ENCODE measurements at places on chromosomes 5 and 9.

- DNase-seq: no peak
Observed at GRCh38 chr5:60350794-60351193, 349.2 kb downstream of the DEPDC1B start.

GRCh38 chr5:180590543-180591310 is 572 bp downstream of the SCGB3A1 start:
- DNase-seq: no peak

GRCh38 chr5:62473209-62473608 is 60.6 kb downstream of the IPO11 start:
- no peak for DNase-seq

GRCh38 chr5:116650964-116651363 is 76.3 kb upstream of the SEMA6A start:
- DNase-seq: no peak

DNA sequence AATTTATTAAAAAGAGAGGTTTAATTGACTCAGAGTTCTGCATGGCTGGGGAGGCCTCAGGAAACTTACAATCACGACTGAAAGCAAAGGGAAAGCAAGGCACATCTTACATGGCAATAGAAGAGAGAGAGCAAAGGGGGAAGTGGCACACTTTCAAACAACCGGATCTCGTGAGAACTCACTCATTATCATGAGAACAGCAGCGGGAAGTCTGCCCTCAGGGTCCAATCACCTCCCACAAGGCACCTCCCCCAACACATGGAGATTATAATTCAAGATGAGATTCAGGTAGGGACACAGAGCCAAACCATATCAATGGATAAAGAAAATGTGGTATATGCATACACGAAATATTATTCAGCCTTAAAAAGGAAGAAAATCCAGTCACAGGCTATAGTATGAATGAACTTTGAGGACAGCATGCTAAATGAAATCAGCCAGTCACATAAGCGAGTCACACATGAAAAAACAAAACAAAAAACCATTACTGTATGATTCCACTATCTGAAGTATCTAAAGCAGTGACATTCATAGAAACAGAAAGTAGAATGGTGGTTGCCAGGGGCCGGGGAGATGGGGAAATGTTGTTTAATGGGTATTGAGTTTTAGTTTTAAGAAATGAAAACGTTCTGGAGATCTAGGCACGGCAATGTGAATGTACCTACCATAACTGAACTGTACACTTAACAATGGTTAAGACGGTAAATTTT is 83.4 kb upstream of the PCA3 start:
- DNase-seq: peak; percentile 22

GRCh38 chr9:20111173-20111843 is 322.5 kb upstream of the SLC24A2 start:
- no peak for DNase-seq

- DNase-seq: no peak
Observed at GRCh38 chr9:4420351-4420750, 69.9 kb upstream of the SLC1A1 start.

- DNase-seq: no peak
Observed at GRCh38 chr5:139243425-139243970, 45.3 kb upstream of the SIL1 start.

DNA sequence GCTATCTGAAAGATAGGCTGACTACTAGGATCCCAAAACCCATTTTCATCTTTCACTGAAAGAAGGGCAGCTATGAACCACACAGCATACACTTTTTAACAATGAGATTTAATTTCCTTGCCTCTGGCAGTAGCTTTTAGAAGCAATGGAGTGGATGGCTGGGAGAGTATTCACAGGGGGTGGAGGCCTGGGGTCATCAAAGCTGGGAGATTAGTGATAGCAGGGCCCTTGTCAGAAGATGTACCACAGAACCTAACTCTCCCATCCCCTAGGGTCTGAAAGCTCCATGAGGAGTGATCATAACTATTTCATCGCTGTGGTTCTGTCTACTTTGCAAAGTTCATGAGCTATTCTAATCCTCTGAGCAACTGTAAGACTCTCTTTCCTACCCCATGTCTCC is 332.2 kb downstream of the PRELID2 start:
- no peak for DNase-seq

DNA sequence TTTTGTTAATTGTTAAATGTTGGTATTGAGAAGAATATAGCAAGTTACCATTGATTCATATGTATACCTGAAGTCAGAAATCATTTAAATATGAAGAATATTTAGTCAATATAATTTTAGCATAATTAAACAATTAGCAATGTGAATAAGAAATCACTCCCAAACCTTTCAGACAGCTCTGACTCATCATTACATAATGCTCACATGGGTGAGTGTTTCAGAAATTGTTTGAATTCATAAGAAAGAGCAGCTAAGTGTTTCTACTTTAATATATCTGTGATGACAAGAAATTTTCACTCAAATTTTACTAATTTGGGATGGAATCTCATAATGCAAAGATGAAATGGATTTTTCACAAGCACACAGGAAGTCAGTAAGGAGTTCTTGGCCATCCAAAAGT is 42.0 kb upstream of the CDC42SE2 start:
- DNase-seq: no peak

GRCh38 chr5:61409568-61409967 is 77.5 kb downstream of the ZSWIM6 start:
- DNase-seq: no peak

GRCh38 chr9:89051421-89052025 is 60.3 kb downstream of the S1PR3 start:
- no peak for DNase-seq

DNA sequence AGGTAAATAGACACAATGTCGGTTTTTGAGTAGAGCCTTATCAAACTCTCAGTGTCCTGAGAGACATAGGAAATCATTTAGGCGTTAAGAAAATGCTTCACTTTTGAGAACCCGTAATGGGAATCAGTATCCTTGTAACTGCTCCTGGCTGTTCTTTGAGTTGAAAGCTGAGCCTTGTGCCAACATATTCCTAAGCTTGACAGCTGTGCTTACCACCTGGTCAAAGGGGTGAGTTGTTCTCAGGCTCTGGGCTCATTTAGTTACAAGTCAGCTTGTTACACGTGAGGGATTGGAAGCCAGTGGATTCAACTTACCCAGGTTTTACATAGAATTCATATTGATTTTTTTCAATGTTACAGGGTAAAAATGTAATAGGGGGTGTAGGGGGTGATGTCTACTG is 145.9 kb downstream of the GABRB2 start:
- DNase-seq: no peak

- no peak for DNase-seq
Observed at GRCh38 chr5:90987726-90988125, 395.4 kb downstream of the ARRDC3 start.

DNA sequence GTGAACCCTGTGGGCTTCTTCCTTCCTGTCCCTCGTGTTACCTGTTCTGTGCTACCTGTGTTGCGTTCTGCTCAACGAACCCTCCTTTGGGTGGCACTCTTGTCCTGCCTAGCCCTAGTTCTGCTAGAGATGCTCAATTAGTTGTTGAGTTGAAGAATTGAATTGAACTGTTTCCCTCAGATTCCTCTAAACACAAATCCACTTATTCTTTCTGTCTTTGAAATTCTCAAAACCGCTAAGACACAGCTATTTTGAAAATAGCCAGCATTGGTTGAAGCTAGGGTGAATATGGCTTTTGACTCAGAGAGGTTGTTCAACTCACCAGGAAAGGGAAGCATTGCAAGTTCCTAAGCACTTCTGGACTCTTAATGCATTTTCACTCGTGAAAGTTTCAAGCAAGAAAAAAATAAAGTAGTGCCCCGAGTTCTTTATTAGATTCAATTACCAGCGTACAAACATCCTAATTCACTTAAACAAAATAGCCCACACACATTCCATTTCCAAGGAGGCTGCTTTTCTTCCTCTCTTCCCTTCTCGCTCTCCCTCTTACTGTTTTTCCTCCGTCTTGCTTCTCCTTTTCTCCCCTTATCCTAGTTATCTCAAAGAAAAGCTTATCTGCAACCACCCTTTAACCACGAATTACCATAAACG is 642 bp upstream of the ITGA1 start:
- peak; percentile 32 for DNase-seq

GRCh38 chr9:78599926-78600325 is 303.0 kb downstream of the PSAT1 start:
- DNase-seq: no peak

DNA sequence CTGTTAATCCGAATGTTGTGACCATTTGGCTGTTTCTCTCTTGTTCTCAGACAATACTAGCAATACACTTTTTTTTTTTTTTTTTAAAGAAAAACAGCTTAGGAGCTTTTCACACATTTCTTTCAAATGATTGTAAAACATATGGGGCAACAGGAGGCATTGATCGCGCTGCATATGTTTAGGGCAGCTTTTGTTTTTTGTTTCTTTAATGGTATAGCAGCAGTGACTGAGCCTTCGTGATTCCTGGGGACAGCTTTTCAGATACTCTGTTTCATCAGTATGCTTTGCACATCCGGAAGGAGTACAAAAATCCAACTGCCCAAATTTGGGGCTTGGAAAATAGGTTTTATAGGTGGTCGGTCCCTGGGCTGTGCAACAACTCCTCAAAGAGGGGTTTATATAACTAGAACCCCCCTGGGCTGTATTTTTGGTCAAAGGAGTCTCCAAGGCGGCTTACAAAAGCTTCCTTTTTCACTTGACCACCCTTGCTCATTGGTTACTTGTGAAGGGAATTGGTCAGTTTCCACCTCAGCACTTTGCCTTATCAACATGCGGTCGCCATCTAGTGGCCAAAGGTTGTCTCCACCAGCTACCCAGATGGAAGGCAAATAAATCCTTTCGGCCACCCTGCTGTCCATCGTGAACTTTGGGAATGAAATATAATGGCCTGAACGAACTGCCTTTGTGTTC is 91.8 kb downstream of the PDE6A start:
- DNase-seq: peak; percentile 39

DNA sequence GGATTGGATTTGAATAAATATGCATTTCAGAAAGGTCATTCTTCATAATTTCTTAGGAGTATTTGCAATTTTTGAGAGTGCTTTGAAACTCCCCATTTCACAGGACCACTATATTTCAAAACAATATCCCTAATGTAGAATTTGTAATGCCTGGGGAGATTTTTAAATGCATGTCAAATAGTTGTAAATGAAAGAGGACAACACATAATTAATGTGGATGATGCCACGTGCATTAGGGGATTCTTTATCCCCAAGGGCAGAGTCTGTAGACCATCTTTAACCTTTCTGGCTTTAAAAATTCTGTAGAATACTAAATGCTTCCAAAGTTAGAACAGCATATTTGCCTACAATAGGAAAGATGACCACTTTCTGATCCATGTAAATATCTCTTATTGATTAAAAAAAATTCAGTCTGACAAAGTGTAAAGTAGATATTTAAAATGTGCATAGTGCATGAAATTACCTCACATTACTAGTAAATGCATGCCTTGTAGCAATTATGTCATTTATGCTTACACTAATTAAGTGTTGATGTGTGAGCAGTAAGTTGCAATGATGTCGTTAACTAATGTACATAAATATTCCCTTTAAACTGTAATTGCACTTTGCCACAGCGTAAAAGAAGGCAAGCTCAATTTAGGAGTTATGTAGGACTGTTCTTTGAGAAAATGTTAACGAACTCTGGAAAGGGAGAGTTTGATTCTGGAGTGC is 416.1 kb downstream of the PSAT1 start:
- DNase-seq: no peak

DNA sequence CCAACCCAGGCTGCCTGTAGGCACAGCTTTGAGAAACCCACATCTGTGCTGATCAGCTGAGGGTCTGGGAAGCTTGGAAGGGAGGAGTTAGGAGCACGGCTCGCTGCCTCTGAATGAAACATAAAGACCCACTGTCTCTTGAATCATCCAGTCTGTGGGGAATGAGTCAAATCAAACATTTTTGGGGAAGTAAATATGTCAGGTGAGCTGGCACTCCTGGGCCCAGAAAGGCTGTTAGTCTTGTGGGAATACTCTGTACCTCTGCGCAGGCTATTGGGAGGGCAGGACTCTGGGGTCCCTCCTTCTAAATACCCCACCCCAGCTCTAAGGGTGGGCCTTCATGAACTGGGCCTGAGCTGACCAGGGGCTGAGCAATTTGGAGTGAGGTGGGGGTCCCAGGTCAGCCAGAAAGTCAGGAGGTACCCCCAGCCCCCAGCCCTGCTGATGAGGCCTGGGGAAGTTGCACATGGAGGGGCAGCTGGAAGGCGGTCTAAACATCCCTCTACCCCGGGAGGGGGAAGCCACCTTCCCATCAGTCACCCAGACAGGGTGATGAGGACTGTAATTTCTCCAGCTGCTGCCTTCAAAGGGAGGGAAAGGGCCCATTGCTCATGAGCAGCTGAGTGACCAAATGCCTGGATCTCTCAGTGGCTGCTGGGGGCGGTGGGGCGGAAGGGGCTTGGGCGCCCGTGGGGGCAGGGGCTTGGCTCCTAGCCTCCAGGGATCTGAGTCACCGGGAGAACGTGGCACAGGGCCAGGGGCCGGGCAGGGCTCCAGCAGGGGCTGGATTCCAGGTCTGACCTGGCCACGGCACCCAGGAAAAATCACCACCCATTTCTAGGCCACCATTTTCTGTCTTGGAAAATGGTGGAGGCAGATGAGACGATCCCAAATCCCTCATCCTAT is 10.8 kb downstream of the FIBCD1 start:
- no peak for DNase-seq

GRCh38 chr9:127035948-127036347 is 86.5 kb downstream of the ANGPTL2 start:
- no peak for DNase-seq

GRCh38 chr5:92309336-92309991 is 926.3 kb upstream of the ARRDC3 start:
- DNase-seq: no peak

DNA sequence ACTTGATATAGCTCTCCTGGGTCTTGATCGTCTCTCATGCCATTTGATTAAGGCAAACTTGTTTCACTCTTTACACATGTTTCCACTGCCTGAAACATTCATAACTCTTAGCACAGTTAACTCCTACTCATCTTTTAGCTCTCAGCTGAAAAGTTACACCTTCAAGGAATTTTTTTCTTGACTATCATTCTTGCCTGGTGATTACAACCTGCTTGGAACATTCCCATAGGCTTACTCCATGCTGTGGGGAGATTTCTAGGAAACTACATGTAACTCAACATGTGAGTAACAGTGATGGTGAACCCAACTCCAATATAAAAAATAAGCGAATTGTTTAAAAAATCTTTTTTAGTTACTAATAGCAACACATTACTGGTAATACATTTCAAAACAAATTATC is 224.1 kb upstream of the MPDZ start:
- no peak for DNase-seq

- DNase-seq: no peak
Observed at GRCh38 chr5:140827704-140828361, at the start of gene PCDHA6. Gene PCDHA6 (plus strand): TSS chr5:140827960. CDS start chr5:140828092, 132 bp downstream.

DNA sequence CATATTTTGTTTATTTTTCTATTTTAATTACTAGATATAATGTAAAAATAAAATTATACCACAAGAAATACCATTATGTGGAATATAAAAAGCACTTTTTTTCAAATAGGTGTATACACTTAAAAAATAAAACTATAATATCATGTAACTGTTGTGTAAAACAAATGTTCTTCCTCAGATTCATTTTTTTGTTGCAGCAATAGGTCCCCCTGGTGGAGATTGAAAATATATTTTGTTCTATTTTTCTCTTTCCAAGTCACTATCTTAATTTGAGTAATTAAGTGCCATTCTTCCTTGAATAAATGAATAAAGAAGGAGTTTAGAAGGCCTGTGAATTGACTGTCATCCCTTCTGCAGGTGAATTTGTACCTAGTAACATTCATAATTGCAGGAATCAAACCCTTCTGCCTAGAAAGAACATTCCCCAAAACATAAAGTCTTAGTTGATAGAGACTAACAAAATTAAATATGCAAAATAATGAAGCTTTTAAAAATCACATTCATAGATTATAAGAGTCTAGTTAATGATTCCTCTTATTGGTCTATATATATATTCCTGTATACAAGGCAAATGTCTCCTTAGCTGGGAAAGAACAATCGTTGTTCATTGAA is 23.4 kb downstream of the CETN3 start:
- no peak for DNase-seq

Data from activated naive CD4-positive, alpha-beta T cell treated with Interleukin-2 at 50 U/mL for 16 hours (primary cell).